Stimulated activated CD4-positive, alpha-beta T cell treated with anti-CD3 and anti-CD28 coated beads, Interleukin-4, amount 100 ng/mL, for 48 hours (primary cell): ENCODE measurements at places on chromosomes 3 and 15.

GRCh38 chr3:148389916-148390315, 307.8 kb upstream of the AGTR1 start:
- no peak for DNase-seq

GRCh38 chr15:81012588-81012987, 11.9 kb downstream of the TLNRD1 start:
- DNase-seq, result no peak

DNA sequence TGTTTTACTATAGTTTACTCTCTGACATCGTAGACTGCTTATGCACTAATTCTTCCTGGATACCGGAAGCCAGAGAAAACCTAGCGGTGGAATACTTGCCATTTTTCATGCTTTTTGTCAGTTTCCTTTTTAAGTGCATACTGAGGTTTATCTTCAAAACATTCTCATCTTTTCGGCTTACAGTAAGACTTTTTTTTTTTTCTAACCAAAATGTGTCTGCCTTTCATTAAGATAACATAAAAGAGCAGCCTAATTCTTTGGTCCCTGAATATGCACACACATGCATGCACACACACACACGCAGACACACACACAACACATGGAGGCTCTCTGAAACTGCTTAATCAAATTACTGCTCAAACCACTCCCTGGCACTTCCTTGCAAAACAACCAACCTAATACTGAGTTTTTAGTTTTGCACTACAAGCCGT, 1.3 kb downstream of the ZNF445 start:
- no peak for DNase-seq

GRCh38 chr3:184506561-184506991, 55.0 kb upstream of the EPHB3 start:
- DNase-seq, result no peak

DNA sequence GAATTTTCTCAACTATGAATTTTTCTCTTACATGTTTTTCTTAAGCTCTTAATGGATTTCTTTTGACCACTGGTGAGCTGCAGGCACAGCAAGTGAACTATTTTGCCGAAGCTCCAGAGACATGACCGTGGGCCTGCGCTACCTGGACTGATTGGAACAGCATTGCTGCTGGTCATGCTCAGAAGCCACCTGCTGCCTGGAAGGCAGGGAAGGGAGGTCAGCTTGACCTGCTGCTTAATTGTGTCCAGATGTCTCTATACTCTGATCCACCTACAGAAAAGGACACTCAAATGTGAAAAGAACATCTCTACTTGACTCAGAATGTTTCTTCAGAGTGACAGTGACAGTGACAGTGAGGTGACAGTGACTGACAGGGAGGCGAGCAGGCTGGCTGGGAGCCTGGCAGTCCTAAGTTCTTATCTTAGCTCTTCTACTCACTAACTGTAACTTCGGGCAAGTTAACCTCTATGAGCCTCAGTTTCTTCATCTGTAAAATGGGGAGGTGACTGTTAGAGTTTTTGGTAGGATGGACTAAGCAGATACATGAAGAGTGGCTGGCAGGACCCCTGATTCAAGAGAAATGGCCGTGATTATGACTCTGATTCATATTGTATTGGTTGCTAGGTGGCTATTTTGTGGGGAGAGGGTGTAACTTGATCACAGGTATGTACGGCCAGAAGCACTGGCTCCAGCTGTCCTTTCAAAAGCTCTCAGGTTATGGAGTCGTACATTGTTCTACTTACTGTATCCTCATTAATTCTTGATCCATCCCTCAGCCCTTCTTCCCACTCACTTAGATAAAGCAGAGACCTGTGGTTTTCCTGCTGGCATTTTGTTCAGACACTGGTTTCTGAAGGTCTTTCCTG, 54.8 kb upstream of the DLG1 start:
- no peak for DNase-seq

- DNase-seq, result no peak
These were observed 138.1 kb upstream of the RAP2B start for GRCh38 chr3:153023896-153024295.

DNA sequence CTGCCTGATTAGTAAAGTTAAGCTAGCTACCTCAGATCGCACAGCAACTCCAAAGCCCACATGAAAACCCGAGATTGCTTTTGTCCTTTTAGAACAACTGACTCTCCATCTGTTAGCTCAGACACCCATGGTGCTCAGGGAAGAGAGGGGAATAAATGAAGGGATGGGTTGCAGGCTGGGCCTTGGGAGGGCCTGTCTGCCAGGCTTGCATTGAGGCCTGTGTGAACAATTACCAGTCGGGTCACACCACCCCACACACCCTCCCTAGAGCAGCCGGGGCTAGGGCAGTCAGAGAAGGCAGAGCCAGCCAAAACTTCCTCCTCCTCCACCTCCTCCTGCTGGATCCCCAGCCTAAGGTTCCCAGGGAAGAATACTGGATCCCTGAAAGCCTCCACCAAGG, 8.8 kb upstream of the PRKAR2A start:
- DNase-seq, result no peak

DNA sequence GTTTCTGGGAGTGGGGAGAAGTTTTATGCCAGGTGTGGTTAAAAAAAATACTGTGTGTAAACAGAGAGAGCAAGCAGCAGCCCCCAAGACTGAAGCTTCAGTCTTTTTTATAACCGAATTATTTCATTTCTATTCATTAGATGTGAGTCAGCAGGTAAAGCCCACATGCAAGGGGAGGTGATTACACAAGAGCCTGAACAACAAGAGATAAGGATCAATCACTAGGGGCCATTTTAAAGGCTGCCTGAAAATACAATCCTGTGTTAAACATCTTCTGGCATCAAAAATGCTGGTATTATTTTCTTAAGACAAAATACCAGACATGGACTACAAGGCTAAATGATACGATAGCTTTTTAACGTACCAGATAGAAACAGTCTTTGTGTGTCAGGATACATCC, 217.3 kb downstream of the SUCLG2 start:
- no peak for DNase-seq

DNA sequence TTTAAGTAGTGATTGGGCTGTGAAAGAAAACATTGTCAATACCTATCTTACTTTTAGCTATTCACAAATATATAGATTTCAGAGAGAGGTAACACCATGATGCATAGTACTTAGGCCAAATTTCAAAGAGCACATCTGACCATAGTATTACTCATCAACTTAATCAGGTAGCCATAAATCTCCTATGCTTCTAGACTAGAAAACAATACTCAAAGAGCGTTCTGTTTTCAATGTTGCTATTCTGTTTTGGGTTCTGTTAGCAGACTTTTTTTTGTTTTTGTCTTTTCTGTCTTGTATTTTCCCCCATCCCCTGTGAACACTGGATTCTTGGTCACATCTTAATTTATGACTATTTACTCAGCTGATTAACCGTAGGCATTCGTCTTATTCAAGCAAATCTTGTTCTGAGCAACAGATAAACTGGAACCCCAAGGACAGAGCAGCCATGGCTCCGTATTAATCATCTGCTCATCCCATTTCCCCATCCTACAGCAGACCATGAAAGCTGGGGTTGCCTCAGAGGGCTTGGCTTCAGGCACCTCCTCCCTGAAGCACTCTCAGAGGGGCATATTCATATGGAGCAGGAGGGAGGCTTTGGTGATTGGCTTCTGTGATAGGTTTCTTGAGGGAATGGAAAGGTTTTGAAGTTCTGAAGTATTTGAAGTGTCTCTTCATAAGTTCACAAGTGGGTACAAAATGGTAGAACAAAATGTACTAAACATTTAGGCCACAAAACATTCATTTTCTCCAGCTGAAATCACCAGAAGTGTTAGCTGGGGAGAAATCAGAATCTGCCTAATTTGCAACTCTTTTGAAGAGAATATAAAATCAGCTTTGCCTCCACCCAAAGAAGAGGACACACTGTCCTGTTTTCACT, 105.3 kb downstream of the TNIK start:
- DNase-seq, result no peak

GRCh38 chr3:94065819-94066480, 3.1 kb downstream of the NSUN3 start:
- no peak for DNase-seq

- no peak for DNase-seq
These were observed 100.1 kb upstream of the ALDH1A3 start for GRCh38 chr15:100779331-100780207.

GRCh38 chr3:33060609-33061337, 36.2 kb downstream of the GLB1 start:
- peak; percentile 69 for DNase-seq

- DNase-seq, result no peak
These were observed 786 bp downstream of the RHOA start for GRCh38 chr3:49410846-49411534.

GRCh38 chr3:181705086-181705480, 6.6 kb upstream of the SOX2 start:
- no peak for DNase-seq

DNA sequence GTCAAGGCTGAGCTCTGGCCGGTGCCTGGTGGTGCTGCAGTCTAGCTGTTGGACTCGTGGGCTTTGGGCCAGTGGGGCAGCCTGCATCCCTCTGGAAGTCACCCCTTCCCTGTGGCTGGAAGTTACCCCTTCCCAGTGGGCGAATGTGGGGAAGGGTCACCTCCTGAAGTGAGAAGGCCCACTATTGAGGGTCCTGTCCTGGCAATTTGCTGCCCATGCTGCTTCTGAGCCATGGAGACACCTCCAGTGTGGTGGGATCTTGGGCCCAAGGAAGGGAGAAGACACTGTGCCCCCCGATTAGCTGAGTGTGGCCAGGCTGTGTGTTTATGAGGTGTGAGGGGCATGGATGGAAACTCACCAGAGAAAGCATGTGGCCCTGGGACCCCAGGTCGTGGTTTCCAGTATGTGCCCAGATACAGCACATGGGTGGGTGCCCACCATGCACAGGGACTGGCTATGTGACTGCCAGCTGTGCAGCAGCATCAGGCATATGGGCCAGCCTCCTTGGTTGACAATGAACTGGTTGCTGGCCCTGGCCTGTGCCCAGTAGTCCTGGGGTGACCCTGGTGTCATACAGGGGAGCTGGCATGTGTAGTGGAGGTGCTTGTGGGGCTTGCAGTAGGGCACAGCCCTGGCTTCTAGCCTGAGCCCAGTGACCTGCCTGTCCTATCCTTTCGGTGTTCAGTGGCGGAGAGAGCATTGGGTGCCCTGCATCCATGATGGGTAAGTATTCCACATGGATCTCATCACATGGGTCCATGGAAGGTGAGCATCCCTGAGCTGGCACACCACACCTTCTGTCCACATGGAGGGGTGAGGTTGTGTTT, 221.2 kb downstream of the SNRPN start:
- DNase-seq, result no peak

GRCh38 chr15:31268108-31268501, 58.5 kb upstream of the KLF13 start:
- no peak for DNase-seq

GRCh38 chr3:99626417-99626788, 12.0 kb upstream of the COL8A1 start:
- DNase-seq, result no peak

- DNase-seq, result no peak
These were observed 46.2 kb downstream of the ZNF385D start for GRCh38 chr3:21704796-21705195.

GRCh38 chr3:26104851-26105251, 315.0 kb downstream of the OXSM start:
- no peak for DNase-seq

- no peak for DNase-seq
These were observed 51.7 kb upstream of the CAPN7 start for GRCh38 chr3:15154326-15154725.

DNA sequence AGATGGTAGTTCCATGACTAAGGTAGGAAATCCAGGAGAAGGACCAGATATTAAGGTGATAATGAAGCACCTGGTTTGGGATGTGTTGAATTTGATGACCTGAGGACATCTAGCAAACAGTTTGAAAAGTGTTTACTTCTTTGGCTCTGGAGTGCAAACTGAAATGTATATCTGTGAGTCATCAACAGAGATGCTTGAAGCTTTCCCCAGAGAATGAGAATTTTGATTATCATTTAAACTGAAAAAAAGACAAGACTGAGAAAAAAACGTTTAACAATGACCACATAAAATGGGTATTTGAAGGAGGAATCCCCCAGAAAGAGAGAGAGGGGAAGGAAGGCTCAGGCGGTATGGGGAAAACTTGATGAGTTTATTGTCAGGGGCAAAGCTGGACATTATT, 20.7 kb upstream of the GSK3B start:
- DNase-seq, result no peak

- no peak for DNase-seq
These were observed 29.4 kb downstream of the PAQR5 start for GRCh38 chr15:69328080-69328479.

DNA sequence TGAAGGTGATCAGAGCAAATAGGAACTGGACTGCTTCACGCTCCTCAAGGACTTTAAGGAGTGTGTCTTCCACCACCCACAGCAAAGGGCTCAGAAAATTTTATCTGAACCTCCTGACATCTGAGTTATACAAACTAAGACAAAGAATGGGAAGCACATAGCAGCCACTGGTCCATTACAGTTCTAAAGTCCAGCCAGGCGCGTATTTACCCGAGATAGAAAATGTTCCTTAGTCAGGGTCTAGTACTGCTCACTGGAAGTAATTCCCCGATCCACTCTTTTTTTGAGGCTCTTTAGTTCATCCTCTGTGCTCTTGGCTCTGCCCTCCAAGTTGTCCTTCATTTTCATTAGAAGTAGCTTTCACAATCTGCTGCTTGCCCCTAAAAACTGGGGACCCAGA, 88.5 kb upstream of the GOLGA8J start:
- no peak for DNase-seq

DNA sequence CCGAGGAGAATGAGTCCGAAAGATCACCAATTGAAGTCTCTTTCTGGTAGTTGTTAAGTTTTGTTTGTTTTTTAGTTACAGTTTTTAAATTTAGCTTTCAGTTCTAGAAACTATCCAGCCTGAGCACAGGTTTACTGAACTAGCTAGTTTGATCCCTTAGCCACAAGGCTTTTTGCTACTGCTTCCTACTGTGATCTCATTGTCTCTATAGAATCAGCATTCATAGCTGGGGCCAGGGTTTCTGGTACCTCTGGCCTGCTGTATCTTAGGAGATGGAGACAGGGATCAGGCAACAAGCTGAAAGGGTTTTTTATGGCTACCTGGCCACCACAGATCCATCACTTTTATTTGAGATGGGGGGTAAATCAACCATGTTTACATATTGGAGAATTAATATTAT, 37.0 kb downstream of the GOLM2 start:
- no peak for DNase-seq

DNA sequence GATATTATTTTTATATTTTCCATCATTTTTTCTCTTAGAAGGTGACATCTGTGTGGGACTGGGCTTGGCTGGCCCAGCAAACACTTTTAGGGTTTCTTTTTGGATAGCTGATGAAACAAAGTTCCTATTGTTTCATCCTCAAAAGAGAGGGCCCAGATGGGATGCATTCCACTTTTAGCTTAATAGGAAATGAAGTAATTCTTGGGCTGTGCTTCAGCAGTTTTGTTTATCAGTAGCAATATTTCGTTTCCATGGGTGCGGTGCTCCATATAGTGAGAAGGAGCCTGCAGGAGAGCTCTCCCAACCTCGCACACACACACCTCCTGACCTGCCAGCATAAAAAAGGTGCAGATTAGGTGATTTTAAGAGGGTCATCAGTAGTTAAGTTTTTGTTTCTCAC, 147.5 kb downstream of the AKAP13 start:
- DNase-seq, result no peak

GRCh38 chr15:52019394-52020220, 588 bp downstream of the MAPK6 start:
- peak; percentile 66 for DNase-seq
